ENCODE measurements at places on chromosomes 5 and 9.

GRCh38 chr5:80240368-80240986 lies 15.4 kb downstream of the SERINC5 start:
- no peak for DNase-seq

- DNase-seq = no peak
These were observed at the start of gene BICD2 for GRCh38 chr9:92764381-92764987. TSS of gene BICD2 (minus strand) at chr9:92764833. CDS start at chr9:92764744, 89 bp downstream.

- DNase-seq = no peak
These were observed 16.6 kb downstream of the STOM start for GRCh38 chr9:121353241-121354061.

- no peak for DNase-seq
These were observed 2.5 kb downstream of the F2R start for GRCh38 chr5:76718381-76718832.

DNA sequence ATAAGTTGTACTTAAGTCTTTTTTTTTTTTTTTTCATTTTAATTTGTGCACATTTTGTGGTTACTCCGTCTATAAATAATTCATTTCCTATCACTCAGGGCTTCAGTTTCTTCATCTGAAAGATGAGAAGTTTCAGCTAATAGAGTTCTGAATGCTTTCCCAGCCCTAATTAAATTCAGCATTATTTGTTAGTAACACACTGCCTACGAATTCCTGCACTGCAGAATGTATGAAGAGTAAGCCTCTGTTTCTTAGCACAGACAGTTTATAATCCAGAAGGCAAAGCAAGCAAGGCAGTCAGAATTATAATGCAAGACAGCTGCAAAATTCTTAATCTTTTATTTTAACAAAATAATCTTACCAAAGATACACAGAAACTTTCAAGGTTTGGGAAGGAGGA lies 138.0 kb upstream of the GHR start:
- DNase-seq = no peak

- DNase-seq = peak; percentile 50
These were observed 530 bp downstream of the UCK1 start for GRCh38 chr9:131530546-131530919.

- peak; percentile 34 for DNase-seq
These were observed 67.5 kb downstream of the MAMDC2 start for GRCh38 chr9:70111042-70111602.

DNA sequence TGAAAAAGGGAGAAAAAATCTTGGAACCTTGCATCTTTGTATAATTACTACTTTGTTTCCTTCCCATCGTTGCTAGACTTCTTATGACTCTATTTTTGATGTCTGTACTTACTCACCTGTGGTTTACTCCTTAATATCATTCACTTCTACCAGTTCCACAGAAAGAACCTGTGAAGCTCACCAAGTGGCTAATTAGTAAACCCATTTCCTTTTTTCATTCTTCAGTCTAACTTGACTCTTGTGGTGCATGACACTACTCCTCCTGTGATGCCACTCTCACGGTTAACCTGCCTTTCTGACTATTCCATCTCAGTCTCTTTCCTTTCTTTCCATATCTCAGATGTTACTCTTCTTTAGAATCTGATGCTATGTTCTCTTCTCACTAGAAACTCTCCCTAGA lies 14.6 kb downstream of the RECK start:
- no peak for DNase-seq

GRCh38 chr5:1504617-1505016 lies 19.1 kb downstream of the LPCAT1 start:
- no peak for DNase-seq

DNA sequence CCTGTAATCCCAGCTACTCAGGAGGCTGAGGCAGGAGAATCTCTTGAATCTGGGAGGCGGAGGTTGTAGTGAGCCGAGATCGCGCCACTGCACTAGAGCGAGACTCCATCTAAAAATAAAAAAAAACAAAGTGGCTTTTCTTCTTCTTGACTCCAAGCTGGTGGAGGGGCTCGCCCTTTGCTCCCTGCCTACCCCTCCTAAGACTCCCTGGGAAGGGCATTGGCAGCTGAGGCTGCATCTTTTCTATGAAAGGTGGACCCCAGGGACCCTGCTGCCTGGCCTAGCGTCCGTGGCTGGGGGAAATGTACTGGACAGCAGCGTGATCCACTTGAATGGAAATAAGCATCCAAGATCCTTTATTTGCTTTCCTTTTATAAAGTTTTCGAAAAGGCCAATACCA lies 24.0 kb downstream of the ROPN1L start:
- DNase-seq = no peak

- DNase-seq = no peak
These were observed 188.0 kb downstream of the CARTPT start for GRCh38 chr5:71907001-71907588.

GRCh38 chr5:14914623-14915260 lies 43.2 kb upstream of the ANKH start:
- DNase-seq = no peak

DNA sequence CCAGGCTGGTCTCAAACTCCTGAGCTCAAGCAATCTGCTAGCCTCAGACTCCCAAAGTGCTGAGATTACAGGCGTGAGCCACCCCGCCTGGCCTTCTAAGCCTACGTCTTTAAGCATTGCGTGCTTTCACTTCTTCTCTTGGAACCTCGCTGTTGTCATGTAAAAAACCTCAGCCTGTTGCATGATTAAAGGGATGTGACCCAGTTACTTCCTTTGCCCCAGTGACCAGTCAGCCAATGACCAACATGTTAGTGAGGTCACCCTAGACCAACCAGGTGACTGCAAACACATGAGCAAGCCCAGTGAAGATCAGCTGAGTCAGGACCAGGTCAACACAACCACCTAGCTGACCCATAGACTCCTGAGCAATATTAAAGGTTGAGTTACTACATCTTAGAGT lies 10.5 kb downstream of the KIF4B start:
- no peak for DNase-seq

- no peak for DNase-seq
These were observed 12.9 kb downstream of the BARHL1 start for GRCh38 chr9:132595319-132595718.

DNA sequence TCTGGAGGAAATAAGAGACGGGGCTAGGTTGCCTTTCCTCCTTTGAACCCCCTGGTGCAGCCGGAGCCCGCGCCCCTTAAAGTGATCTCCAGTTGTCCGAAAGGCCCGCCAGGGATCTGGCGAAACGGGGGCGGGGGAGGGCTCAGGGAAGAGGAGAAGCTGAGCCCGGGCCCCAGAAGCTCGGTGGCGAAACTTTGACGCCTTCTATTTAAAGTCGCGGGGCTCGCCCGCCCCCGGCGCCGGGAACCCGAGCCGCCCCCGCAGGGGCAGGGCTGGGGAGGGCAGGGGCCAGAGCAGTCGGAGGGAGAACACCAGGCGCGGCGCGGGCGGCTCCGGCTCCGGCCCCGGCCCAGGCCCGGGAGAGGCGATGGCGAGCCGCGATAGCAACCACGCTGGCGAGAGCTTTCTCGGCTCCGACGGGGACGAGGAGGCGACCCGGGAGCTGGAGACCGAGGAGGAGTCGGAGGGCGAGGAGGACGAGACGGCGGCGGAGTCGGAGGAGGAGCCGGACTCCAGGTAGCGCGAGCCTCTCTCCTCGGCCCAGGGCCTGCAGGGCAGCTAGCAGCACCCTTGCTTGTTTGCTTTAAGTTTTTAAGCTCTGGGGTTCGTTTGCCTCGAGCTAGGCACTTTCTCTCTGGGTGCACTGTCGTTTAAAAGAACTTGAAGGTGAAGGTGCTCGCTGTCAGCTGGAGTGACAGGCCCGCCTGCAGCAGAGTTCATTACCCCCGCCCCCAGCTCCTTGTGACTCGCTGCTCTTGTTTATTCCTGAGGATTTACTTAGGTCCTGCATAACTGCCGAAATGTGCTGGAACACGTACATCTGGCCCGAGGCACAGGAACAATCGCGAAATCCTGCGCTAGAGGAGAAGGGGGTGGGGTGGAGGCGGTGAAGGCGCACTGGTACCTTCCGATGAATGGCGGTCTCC lies at the start of gene CMYA5:
TSS of gene CMYA5 (plus strand) at position 296 of the 926 bp plus-strand sequence. CDS start at position 368, 72 bp downstream.
- DNase-seq = no peak

- DNase-seq = no peak
These were observed 777 bp downstream of the GPSM1 start for GRCh38 chr9:136328011-136328621.

GRCh38 chr5:122099060-122099790 lies 21.2 kb upstream of the LOX start:
- DNase-seq = no peak

DNA sequence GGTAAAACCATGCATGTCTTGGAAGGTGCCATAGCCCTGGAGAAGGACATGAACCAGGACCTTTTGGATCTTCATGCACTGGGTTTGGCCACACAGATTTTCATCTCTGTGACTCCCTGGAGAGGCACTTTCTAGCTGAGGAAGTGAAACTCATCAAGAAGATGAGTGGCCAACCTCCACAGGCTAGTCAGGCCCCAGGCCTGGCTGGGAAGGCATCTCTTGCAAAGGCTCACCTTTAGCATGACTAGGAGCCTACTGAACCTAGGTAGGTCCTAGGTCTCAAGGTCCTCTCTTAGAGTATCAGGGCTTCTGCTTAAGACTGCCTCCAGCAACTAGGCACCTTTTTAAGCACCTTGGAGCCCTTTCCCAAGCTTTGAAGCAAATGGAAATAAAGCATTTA lies 1448.7 kb upstream of the ACO1 start:
- DNase-seq = no peak

- DNase-seq = no peak
These were observed 83.8 kb upstream of the FAM169A start for GRCh38 chr5:74949976-74950375.

GRCh38 chr9:95505717-95506427 lies 10.9 kb downstream of the PTCH1 start:
- peak; percentile 59 for DNase-seq

DNA sequence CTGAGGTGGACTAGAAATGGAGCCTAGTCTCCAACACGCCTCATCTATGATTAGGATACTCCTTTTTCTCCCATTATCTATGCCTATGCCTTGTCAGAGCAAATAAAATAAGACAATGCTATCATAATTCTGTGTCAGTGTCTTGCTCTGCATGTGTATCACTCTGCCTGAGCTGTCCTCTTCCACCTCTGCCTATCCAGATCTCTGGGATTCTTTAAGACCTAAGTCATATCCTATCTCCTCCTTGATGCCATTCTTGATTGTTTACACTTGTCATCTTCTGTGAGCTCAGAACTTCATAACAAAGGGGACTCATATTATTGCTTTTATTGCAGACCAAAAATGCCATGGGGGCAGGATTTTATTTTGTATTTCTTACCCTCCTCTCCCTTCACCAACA lies 351.2 kb upstream of the C9orf72 start:
- no peak for DNase-seq

- DNase-seq = no peak
These were observed 107.3 kb downstream of the ZDHHC21 start for GRCh38 chr9:14585730-14586473.

- DNase-seq = no peak
These were observed 116.8 kb upstream of the COX7C start for GRCh38 chr5:86500947-86501346.

GRCh38 chr9:71814226-71814625 lies 45.9 kb upstream of the CEMIP2 start:
- no peak for DNase-seq

DNA sequence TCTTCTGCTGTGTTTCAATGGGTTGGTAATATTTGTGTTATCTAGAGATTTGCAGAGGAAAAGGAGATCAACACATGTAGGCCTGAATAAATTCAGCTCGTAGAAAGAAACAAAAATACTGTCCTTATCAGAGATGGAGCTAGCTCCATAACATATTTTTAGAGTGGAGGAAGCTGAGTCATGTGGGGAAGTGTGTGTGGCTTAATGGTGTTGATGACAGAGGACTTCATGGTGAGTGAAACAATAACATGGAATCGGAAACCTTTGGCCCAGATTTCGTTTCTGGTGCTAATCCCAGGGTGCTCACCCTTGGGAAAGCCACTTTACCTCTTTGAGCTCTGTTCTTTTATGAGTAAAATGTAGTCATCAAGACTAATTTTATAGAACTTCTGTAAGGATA lies 825.0 kb downstream of the TLR4 start:
- DNase-seq = no peak

DNA sequence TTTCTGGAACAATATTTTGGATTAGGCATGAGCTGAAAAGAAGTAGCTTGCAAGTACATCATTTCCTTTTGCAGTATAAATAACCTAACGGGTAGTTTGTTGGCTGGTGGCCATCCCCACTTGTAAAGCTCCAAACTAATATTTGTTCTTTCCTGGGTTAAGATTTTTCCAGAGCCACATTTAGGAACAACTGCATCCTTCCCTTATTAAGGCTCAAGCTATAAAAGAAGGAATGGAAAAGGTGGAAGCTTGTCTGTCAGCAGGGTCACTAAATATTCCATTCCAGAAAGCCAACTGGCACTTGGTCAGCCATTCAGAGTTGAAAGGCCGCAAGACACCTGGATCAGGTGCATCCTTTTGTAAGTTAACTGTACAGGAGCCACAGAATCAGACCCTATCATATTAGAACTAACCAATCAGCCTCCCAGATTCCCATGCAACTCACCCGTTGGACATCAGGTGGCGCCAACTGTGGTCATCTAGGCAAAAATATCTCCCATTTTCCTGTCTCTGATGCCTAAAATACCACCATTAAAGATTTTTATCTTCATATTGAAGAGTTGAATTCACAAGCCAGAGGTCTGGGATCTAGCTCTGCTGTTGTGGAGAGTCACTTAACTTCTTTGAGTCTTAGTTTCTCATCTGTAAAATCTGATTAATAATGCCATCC lies 82.9 kb downstream of the PTCD2 start:
- no peak for DNase-seq

GRCh38 chr5:72509401-72509800 lies 2.2 kb upstream of the ZNF366 start:
- DNase-seq = no peak

GRCh38 chr5:140032296-140032695 lies 10.8 kb downstream of the NRG2 start:
- DNase-seq = no peak

- DNase-seq = no peak
These were observed 423.6 kb downstream of the CDK5RAP2 start for GRCh38 chr9:120156376-120156775.
